ENCODE measurements at places on chromosomes 7 and 10.

DNA sequence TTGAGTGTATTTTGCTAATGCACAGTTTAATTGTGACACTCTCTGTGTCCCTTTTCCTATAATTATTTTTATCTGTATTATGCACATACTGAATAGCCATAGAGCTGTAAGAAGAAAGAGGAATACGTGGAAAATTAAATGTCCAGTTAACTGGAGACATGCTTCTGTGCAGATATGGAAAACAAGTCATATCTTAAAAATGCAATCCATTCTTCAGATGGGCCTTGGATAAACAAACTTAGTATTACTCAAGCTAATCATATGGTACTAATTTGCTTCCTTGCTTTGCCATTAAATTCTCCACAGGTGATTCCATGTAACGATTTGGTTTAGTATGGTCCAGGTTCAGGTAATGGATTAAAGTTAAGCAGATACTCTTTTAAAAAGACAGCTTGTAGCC, 201.2 kb upstream of the CELF2 start:
- no peak for DNase-seq

DNA sequence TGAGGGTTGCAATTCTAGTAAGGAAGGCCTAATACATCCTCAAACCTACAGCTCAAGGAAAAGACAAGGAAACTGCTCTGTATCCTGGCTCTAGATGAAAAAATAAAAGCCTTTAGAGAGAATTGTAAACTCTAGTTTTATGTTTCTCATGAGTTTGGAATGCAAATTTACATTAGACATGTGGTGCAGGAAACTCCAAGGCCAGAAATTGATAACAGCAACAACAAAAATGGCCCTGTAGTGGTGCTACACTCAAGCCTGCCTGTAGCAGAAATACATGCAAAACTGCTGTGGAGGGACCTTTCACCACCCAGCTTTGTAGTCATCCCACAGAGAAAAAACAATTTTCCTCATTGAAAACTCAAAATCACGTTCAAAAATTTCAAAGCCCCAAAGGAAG, 546.7 kb upstream of the LRRN3 start:
- no peak for DNase-seq

GRCh38 chr10:73906524-73907447, 4.1 kb upstream of the PLAU start:
- DNase-seq = peak; percentile 48

DNA sequence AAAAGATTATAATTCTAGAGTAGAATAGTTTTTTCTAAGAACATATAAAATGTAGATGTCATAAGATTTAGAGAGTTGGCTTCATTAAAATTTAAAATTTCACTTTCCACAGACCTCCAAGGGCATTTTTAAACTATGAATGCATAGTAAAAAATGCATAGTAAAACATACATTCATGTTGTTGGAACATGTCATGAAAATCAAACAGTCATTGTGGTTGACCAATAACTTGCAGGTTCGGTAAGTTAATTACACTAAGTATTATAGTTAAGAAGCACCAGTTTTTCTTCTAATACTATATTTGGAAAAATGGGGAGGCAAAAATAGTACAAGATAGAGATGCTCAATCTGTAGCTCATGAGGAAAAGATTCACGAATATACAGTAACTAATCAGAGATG, 61.5 kb upstream of the MACROH2A2 start:
- no peak for DNase-seq

GRCh38 chr7:108091461-108091831, 38.7 kb downstream of the LAMB4 start:
- DNase-seq = no peak

DNA sequence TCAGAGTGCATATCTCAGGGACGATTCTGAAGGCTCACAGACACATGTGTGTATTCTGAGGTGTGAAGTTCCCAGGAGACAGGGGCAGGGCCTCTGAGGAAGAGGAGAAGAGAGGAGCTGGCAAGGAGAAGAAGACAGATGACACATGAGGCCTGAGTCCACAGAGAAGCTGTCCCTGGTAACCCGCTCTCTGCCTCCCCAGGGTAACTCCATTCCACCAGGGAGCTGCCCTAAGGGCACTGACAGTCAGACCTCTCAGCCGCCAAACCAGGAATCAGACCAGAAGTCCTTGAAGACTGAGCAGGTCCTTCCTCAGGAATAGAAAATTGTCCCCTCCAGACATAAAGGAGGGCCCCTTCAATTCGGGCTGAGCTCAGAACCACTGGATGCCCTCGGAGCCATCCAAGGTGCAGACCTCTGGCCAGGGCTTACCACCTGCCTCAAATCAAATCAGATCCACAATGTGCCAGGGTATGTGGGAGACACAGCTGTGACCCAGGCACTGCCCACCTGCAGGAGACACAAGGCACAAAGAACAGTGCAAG, 57.4 kb downstream of the TLL2 start:
- no peak for DNase-seq
